ENCODE measurements at places on chromosomes 7 and 10.

DNA sequence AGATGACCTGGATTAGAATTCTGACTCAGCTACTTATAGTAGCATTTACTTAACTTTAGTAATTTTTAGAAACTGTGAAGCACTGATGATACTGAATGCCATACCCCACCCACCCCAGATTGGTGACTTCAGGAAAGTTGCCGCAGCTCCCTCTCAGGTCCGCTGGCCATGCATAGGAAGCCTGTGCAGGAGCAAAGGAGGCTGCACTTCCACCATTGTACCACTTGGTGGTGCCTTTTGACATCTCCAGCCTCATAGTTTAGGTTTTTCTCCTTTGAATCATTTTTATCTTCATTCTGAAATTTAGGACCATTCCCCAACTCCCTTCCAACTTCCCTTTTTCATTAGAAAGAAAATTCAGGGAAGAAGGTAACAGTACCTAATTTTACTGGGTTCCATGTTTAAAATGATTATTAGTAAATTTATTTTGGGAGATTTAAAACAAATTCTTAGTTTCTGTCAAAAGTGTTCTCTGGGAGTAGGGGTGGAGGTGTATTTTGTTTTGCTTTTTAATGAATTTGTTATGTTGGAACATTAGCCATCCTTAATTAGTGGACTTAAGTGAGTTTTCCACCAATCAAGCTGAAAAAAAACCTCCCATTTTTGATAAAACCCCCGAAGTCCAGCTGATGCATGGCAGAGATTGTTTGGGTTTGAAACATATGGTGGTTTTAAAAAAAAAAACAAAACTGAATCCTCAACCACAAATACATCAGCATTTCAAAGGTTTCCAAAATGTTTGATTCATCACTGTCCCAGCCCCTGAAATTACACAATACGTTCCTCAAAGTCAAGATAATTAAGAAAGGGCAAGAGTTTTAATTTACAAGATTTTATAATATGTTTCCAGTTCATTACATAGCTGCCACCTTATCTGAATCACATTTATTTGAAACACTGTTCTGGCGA lies 109.6 kb downstream of the WNT2 start:
- peak; percentile 51 for ATAC-seq

GRCh38 chr10:69801094-69801433 lies 642 bp upstream of the COL13A1 start:
- peak; percentile 32 for ATAC-seq

- ATAC-seq, result no peak
Measured at GRCh38 chr7:40680657-40681056, 545.9 kb downstream of the SUGCT start.

DNA sequence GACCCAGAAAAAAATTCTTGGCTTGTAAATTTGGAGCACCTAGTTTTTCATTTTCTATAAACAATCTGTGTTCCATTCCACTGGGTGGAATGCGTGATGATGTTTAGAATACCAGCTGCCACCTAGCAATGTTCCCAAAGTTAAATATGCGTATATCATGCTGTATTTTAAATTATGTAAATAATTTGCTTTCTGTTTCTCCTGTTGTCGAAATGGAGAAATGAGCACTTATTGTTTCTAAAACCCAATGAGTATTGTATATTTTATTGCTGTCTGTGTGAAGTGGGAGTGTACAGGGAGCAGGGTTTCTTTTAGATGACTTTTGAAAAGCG lies 49.4 kb upstream of the CELF2 start:
- ATAC-seq, result no peak

- ATAC-seq, result no peak
Measured at GRCh38 chr7:18828994-18829857, 288.2 kb downstream of the TWIST1 start.

All from activated T-helper 17 cell treated with anti-CD3 and anti-CD28 coated beads, Interleukin-2, amount 50 U/mL, for 72 hours (primary cell).